Stimulated activated naive CD8-positive, alpha-beta T cell treated with anti-CD3 and anti-CD28 coated beads, Interleukin-15, amount 100 ng/mL, for 72 hours (primary cell): ENCODE measurements at places on chromosomes 16 and 17.
A peak's percentile ranks its signal among the peaks of the same experiment; 100 is the strongest.

GRCh38 chr16:59259074-59259949, 525.2 kb upstream of the GOT2 start:
- DNase-seq: peak; percentile 44

DNA sequence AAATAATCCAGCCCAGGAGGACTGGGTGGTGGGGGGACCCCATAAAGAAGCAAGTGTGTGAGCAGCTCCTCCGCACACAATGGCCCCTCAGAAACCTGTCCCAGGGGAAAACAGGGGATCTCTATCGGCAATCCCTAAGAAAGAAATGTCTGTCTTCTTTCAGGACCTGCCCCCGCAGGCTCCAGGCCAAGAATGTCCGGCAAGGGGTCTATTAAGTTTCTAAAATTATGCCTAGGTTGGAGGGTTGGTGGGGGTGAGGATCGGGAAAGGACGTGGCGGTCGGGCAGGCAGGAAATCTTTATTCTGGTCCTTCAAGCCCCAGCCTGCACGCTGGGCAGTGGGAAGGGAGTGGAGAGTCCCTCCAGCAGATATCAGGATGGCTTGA, 23.4 kb upstream of the LITAF start:
- no peak for DNase-seq

GRCh38 chr16:29680180-29680598, 1.2 kb downstream of the QPRT start:
- no peak for DNase-seq

- no peak for DNase-seq
Observed at GRCh38 chr17:78206298-78206697, 7.8 kb upstream of the BIRC5 start.

- DNase-seq: no peak
Observed at GRCh38 chr17:82577300-82577699, 57.8 kb downstream of the FOXK2 start.

DNA sequence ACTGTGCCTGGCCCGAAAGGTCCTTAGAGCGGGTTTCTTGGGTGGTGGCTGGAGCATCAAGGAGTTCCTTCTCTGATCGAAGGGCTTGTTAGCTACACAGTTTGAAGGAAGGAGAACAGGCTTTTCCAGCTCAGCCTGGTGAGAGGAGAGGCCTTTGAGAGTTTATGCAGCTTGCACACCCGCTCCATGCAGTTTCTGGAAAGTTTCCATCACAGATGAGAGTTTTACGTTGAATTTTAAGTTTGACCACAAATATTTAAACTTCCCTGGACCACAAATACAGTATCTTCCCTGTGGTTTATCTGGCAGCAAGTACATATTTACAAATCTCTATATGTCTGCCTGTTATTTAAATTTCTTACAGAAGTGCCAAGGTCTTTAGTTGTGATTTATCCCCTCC, 56.8 kb downstream of the HIC1 start:
- no peak for DNase-seq

DNA sequence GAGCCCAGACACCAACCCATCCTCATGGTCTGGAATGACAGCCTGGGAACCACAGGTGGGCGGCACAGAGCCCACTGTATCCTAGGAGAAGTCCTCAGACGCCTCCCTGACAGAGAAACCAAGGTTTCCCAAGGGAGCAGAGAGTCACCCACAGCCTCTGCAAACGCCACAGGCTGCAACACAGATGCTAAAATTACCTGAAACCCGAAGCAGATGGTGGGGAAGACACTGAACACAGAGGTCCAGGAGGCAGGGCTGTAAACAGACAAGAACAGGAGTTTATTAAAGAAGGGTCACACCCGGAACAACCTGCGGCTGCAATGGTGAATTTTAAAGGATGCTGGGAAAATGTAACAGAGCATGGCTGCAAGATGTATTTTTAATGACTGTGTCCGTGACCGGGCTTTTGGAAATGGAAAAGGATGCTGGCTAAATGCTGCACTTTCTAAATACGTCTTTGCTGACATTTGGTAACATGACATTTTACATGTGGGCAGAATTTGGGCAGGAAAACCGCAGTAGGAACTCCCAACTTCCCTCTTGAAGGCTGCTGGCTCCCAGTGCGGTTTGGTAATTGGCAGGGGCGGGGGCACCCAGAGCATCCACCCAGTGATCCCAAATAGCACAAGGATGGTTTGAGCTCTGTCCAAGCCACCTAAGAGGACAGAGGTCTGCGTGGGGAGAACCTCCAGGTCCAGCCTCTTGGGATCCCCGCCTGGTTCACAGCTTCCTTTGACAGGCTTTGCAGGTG, 13.1 kb downstream of the SLC38A8 start:
- no peak for DNase-seq

GRCh38 chr17:15654886-15655561, 29.1 kb downstream of the TRIM16 start:
- DNase-seq: no peak

DNA sequence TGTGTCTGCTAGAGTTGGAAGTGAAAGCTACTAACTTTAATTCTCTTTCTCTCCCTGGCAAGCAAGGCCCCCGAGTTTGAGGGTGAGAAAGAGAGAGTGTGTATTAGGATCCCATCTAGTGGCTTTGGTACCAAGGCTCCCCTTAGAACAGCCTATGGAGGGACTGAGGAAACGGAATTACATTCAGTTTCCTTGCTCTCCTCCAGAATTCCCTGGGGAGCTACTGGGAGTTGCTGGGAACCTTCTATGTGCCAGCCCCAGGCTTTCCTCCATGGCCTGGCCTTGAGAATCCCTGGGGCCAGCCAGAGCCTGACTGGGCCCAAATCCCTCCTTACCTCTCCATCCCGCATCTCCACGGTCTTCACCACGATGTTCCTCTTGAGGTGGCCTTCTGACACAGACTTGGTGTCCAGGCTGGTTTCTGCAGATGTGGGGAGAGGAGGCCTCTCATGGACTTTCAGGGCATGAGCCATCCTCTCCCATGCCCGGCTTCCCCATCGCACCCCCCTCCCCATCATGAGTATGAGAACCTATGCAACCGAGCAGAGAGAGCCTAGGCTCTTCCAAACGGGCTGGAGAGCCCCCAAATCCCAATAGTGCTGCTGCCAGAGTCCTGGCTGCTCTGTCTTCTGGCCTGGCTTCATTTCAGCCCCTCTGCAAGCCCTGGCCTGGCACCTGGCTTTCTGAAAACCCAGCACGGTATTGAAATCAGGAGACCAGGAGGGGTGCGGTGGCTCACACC, 7.4 kb downstream of the GFAP start:
- DNase-seq: no peak

DNA sequence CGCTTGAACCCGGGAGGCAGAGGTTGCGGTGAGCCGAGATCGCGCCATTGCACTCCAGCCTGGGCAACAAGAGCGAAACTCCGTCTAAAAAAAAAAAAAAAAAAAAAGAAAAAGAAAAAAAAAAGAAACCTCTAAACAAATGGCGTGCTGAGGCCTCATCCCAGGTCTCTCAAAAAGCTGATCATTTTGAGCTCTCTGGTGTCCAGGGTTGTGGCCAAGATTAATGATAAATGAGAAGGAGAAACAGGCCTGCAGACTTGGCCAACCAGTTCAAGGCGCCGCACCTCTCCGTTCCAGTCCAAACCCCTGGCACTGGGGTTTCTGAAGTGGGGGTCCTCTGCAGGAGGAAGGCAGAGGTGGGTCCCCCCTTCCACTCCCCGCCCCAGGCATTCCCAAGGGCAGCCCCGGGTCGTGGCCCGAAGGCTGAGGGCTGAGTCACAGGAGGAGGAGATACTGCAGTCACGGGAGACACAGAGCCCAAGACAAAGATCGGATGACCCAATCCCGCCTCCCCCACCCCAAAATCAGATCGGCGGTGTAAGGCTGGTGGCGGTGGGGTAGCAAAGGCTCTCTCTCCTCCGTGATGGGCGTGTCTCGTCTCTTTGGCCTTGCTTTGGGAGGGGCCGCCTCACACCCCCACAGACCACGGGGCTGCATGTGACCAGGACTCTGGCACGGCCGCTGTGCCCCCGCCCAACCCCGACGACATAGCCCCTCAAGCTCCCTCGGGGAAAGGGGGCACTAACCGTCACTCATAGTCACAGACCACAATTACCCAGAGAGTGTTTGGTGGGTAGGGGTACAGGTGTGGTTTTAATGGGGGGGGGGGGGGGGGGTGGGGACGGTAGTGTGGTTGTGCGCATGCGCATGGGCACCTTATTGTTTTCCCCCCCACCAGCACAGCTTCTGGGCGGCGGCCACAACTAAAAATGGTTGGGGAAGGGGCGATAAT, 1.1 kb downstream of the VAT1 start:
- no peak for DNase-seq

GRCh38 chr16:28191364-28191960, 20.3 kb downstream of the XPO6 start:
- no peak for DNase-seq

DNA sequence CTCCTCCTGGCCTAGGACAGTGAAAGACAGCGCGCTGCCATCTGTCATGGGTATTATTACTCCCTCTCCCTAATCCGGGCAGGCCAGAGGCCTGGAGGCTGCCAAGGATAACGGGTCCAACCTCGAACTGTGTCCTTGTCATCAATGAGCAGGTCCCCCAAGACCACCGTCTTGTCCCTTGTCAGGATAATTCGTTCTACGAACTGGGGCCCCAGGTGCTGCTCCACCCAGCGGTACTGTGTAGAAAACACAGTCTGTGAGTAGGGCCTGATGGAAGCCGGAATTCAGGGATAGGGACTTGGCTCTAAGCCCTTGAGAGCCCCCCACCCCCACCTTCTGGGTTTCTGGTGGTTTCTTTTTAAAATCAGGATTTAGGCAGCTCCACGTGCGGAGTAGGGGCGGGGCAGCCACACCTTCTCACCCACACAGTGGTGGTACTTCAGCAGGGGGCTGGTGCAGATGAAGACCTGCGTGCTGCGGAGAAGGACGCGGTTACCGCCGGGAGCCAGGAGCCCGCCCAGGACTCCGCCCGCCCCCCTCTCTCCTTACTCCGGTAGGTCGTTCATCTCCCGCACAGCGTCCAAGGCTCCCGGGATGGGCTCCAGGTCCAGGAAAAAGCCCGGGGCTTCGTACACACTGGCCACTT, 787 bp downstream of the NT5C start:
- peak; percentile 54 for DNase-seq

DNA sequence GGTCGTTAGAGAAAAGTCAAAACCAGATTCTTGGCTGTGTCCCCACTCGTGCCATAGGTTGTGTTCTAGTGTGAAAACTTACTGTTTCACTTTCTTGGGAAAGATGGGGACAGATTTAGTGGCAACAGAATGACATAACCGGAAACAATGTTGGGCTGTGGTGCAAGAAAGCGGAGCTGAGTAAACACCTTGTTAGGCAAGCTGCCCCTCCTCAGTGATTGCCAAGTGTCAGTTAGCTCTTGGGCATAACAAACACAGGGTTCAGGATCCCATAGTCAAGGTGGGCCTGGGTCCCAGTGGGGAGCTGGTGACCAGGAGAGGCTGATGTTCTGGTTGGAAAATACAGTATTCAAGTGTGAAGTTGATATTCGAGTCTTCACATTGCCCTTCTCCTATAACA, 15.4 kb downstream of the UBN1 start:
- no peak for DNase-seq

DNA sequence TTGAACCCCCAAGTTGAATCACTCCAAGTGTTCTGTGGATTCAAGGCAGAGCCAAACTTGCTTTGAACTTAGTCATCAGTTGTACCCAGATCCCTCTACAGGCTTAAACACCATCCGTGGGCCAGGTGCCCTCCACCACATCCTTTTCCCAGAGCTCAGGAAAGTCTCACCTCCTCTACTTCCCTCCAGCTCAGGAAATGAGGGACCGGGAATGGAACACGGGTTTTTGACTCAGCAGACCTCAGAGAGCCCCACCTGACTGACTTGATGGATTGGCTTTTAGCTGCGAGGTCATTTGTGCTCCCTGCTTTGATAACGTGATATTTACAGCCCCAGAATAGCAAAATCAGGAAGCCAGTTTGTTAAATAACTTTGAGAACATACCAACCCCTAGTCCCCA, 20.1 kb downstream of the GID4 start:
- no peak for DNase-seq

GRCh38 chr17:39871801-39872200, 3.8 kb downstream of the ZPBP2 start:
- DNase-seq: no peak

DNA sequence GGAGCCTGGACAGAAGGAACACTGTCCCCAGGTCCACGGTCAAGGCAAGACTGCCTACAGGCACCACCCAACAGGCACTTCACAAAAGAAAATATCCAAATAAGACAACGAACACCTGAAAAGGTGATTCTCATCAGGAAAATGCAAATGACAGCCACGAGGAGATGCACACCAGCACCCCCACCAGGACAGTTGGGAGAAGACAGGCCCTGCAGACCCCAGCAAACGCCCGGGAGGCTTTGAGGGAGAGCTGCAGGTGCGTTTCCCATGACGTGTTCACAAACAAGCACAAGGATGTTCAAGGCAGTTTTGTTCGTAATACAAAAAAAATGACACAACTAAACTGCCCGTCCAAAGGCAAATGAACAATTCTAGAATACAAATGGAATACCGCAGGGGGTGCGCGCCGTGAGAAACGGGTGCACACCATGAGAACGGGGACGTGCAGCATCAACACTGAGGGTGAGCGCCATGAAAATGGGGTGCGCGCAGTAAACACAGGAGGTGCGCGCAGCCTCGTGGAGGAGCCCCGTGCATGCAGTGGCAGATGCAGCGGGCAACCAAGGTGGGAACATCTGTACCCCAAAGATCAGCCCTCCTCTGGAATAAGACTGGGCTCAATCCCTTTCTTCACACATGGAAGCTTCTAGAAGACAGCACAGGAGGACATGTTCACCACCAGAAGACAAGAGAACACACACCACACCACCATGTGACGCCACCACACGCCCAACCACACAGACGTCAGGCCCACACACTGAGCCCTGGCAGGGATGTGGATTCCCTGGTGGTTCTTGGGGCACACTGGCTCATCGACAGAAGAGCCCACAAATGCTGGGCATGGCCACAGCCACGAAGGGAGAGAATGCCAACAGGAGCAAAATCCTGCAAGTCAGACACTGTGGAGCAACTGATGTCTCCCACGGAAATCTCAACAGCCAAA, 91.2 kb downstream of the ZNF778 start:
- DNase-seq: no peak

DNA sequence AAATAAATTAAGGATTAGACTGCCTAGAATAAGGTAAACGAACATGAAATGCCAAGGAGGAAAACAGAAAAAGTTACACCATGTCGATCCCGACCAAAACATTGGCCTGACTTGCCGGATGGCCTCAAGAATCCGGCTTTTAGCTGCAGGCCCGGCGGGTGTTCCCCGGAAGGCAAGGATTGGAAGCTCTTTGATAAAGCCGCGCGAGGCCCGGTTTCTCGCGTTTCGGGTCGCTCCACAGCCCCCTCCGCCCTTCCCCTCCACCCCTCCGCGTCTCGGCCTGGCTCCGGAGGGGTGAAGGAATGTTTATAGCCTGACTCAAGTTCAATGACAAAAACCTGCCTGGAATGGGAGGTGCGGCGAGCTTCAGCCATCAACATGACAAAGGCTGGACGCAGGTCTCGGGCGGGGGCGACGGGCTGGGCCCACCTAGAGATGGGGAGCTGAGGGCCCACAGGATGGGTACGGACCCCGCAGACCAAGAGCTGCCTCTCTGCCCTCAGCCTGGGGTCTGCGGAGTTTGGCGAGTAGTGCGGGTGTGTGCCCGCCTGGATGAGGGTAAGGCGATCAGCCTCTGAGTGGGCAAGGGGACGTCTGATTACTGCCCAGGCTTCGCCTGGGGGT, 2.6 kb downstream of the PRAC1 start:
- no peak for DNase-seq

- DNase-seq: no peak
Observed at GRCh38 chr17:14098246-14098645, 28.9 kb downstream of the COX10 start.
